Testis (tissue), 5 donors: ENCODE measurements at places on chromosomes 4 and X.
A peak's percentile ranks its signal among the peaks of the same experiment; 100 is the strongest.

DNA sequence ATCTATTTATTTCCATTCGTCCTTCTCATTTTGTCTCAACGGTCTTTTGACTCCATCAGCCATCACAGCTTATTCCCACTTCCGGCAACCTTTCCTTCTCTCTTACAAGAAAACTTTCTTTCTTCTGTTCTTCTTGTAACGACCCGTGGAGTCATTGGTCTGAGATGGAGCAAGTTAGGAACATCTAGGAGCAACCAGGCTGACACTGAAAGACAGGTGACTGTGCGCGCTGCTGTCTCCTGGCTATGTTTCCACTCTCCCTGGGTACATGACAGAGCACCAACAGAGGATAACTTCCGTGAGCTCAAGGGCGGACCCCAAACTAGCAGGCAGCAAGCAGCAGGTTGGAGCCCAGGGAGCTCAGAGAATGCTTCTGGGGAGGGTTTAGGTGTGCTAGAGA, 2.5 kb downstream of the FGF5 start:
- no peak for DNase-seq
- no peak overlapping the region for H3K27ac ChIP-seq
- no peak overlapping the region for H3K4me3 ChIP-seq

GRCh38 chrX:10098270-10098713, 58.5 kb upstream of the CLCN4 start:
- peaks cover 8% of the 10 kb centered on the region for H3K4me1 ChIP-seq
- no peak for DNase-seq
- no peaks in the 10 kb centered on the region for H3K36me3 ChIP-seq
- H3K27me3 ChIP-seq: no peaks in the 10 kb centered on the region

DNA sequence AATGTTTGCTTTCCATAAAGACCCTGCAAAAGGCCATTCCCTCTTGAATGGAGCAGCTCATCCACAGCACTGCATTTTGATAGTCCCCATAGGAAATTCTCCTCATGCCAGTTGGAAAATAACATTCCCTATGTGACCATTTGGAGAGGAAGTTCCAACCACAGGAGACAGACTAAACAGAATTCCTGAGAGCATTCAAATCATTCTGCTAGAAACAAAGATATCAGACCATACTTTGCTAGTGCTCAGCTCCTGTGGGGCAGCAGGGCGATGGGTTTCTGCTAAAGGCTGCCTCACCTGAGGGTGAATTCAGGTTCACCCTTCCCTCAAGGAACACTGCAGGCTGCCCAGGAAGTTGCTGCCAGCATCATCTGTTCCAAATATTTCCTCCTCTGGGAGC, 58.8 kb downstream of the LNX1 start:
- no peaks in the 10 kb centered on the region for H3K27me3 ChIP-seq
- no peaks in the 10 kb centered on the region for H3K36me3 ChIP-seq
- H3K27ac ChIP-seq: no peak overlapping the region
- peaks cover 4% of the 10 kb centered on the region for H3K4me1 ChIP-seq
- no peak overlapping the region for H3K4me3 ChIP-seq

- H3K4me3 ChIP-seq: no peak overlapping the region
- no peaks in the 10 kb centered on the region for H3K27me3 ChIP-seq
- H3K4me1 ChIP-seq: peaks cover 6% of the 10 kb centered on the region
Observed at GRCh38 chr4:158767451-158767850, 1.4 kb upstream of the FNIP2 start.

- H3K4me3 ChIP-seq: no peak overlapping the region
- no peaks in the 10 kb centered on the region for H3K36me3 ChIP-seq
- H3K4me1 ChIP-seq: no peaks in the 10 kb centered on the region
- no peaks in the 10 kb centered on the region for H3K27me3 ChIP-seq
- H3K27ac ChIP-seq: no peak overlapping the region
Observed at GRCh38 chr4:106707776-106708463, 328.2 kb downstream of the DKK2 start.

DNA sequence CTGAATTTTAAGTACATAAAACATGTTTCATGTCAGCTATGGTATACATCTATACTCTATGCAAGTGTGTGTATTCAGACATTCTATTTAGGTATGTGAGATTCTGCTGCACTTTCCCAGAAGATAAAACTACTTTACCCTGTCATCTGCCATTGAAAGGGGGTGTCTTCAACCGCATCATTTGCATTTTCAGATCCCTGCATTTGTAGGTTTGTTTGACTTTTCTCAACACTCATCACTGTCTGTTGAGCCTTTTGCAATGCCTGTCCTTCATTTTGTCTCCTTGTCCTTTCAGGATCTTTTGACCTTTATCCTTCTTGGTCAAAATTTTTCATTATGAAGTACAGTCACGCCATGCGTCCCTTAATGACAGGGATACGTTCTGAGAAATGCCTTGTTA, 103.5 kb downstream of the TMA16 start:
- no peak overlapping the region for H3K27ac ChIP-seq
- H3K27me3 ChIP-seq: no peaks in the 10 kb centered on the region
- H3K4me3 ChIP-seq: no peak overlapping the region
- H3K4me1 ChIP-seq: no peaks in the 10 kb centered on the region

GRCh38 chr4:42672359-42673081, 15.6 kb upstream of the ATP8A1 start:
- H3K27ac ChIP-seq: no peak overlapping the region
- H3K27me3 ChIP-seq: no peaks in the 10 kb centered on the region
- H3K4me1 ChIP-seq: no peaks in the 10 kb centered on the region
- DNase-seq: no peak
- no peaks in the 10 kb centered on the region for H3K36me3 ChIP-seq

DNA sequence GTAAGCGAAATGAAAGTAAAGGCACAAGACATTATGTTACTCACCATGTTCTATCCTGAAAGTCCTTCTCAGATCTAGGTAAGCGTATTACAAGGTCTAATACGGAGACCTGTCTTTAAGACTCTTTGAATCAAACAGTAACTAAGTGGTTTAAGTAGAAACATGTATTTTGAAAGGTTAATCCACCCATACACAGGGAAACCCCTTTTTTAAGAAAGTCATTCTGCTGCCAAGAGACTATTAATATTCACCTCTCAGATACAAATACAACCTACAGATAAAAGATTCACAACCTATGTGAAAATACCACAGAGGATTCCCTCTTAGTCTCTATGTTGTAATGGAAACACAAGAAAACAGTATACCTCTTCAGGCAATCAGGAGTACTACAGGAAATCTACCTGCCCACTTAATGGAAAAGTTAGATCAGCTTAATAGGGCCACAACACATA, 63.2 kb upstream of the TNIP3 start:
- H3K27me3 ChIP-seq: no peaks in the 10 kb centered on the region
- no peak for DNase-seq
- H3K27ac ChIP-seq: no peak overlapping the region

GRCh38 chr4:176825586-176825985, 32.9 kb upstream of the VEGFC start:
- H3K4me1 ChIP-seq: no peaks in the 10 kb centered on the region
- H3K27me3 ChIP-seq: no peaks in the 10 kb centered on the region
- H3K27ac ChIP-seq: no peak overlapping the region
- H3K4me3 ChIP-seq: no peak overlapping the region

DNA sequence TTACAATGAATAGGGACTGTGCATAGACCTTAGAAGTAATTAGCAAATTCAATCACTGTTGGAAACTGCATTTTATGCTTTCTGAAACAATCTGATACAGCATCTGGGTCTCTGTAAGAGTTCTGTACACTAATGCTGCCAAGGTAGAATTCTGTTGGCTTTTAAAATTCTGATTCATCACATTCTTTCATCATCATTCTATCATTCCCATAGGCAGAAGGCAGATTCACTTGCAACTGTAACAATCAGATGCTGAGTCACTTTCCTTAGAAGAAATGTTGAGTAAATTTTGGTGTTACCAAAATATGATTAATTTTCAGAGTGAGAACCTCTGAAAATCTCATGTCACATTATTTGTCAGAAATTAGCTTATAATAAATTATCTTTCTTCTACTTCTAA, 267.2 kb downstream of the MAPK10 start:
- H3K36me3 ChIP-seq: no peaks in the 10 kb centered on the region
- no peaks in the 10 kb centered on the region for H3K27me3 ChIP-seq
- H3K4me3 ChIP-seq: no peak overlapping the region
- no peak overlapping the region for H3K27ac ChIP-seq
- DNase-seq: no peak

- H3K27ac ChIP-seq: no peak overlapping the region
- H3K4me1 ChIP-seq: peaks cover 9% of the 10 kb centered on the region
- no peak for DNase-seq
- no peaks in the 10 kb centered on the region for H3K27me3 ChIP-seq
- no peaks in the 10 kb centered on the region for H3K36me3 ChIP-seq
- peak overlapping the region; percentile 50 for H3K4me3 ChIP-seq
Observed at GRCh38 chr4:1793940-1794808, 1.1 kb downstream of the FGFR3 start.

GRCh38 chrX:123330229-123330942, 146.3 kb downstream of the GRIA3 start:
- H3K36me3 ChIP-seq: no peaks in the 10 kb centered on the region
- H3K4me3 ChIP-seq: no peak overlapping the region
- DNase-seq: no peak
- H3K4me1 ChIP-seq: no peaks in the 10 kb centered on the region
- no peak overlapping the region for H3K27ac ChIP-seq

DNA sequence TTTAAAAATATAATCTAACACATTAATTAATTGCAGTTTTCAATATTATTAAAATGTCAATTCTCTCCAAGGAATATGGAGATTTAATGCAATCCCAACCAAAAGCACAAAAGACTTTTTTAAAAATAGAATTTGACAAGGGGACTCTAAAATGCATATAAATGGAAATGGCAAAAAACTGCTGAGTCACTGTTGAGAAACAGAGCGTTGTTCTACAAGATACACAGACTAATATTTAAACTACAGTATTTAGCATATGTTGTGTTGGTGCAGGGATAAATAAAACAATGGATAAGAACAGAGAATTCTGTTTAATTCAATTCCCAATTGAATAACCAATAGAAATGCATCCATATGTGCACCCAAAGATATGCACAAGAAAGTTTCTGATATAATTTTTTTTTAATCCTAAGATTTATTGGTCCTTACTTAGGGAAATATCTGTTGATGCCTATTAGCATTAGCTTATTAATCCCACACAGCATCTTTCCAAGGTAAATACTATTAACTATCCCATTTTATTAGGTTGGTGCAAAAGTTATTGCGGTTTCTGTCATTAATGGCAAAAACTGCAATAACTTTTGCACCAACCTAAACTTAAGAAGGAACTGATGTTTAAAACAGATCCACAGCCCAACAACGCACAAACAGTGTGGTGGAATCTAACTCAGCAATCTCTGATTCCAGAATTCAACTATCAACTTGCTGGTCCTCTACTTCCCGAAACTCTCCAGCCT, 86.8 kb upstream of the VEGFC start:
- DNase-seq: no peak
- no peak overlapping the region for H3K4me3 ChIP-seq
- no peak overlapping the region for H3K27ac ChIP-seq
- H3K36me3 ChIP-seq: no peaks in the 10 kb centered on the region
- no peaks in the 10 kb centered on the region for H3K4me1 ChIP-seq

DNA sequence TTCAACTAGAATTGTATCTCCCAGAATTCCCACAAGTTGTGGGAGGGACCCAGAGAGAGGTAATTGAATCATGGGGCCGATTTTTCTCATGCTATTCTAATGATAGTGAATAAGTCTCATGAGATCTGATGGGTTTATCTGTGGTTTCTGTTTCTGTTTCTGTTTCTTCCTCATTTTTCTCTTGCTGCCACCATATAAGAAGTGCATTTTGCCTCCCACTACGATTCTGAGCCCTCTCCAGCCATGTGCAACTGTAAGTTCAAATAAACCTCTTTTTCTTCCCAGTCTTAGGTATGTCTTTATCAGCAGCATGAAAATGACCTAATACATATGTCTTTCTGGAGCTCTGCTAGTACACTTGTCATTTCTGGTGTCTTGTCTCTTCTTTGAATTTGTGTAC, 22.1 kb upstream of the OR13H1 start:
- no peak overlapping the region for H3K27ac ChIP-seq
- no peak overlapping the region for H3K4me3 ChIP-seq
- H3K36me3 ChIP-seq: no peaks in the 10 kb centered on the region
- H3K4me1 ChIP-seq: no peaks in the 10 kb centered on the region
- no peak for DNase-seq

DNA sequence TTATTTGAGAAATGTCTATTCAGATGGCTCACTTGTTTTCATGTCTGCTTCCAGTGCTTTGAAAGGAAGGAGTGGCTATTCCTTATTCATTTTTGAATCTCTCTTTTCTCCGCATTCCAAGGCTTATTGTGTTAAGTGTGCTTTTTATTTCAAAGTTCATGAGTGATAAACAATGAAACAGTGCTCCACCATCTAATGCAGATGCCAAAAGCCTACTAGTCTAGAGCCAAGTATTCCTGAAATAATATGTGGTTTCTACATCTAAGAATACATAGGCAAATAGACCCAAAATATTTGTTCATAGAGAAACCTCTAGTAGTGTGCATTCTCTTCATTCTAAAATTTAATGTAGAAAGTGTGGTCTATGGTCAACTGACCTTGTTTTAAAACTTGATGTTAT, 187.3 kb downstream of the GABRB1 start:
- H3K4me3 ChIP-seq: no peak overlapping the region
- H3K4me1 ChIP-seq: no peaks in the 10 kb centered on the region
- no peak for DNase-seq
- H3K36me3 ChIP-seq: no peaks in the 10 kb centered on the region
- no peak overlapping the region for H3K27ac ChIP-seq

GRCh38 chrX:21383546-21383945, 9.3 kb downstream of the CNKSR2 start:
- no peaks in the 10 kb centered on the region for H3K27me3 ChIP-seq
- no peak overlapping the region for H3K27ac ChIP-seq
- H3K4me3 ChIP-seq: no peak overlapping the region
- DNase-seq: no peak
- H3K36me3 ChIP-seq: no peaks in the 10 kb centered on the region
- H3K4me1 ChIP-seq: no peaks in the 10 kb centered on the region

DNA sequence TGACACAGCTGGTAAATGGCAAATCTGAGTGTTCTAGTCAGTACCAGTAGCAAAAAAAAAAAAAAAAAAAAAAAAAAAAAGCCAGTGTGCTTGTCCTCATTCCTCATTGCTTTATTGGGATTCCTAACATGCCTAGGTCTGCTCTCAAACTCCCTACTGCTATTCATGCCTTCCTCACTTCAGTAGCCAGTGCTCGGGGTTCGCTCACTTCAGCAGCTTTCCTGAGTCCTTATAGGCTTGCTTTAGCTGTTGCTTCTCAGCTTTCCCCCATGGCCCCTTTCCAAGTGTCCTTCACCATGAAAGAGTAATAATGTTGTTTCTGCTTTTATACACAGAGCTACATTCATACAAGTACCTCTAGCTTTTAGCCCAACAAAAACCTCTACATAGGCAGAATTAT, 30.8 kb downstream of the SLITRK2 start:
- no peak overlapping the region for H3K4me3 ChIP-seq
- no peaks in the 10 kb centered on the region for H3K27me3 ChIP-seq
- no peaks in the 10 kb centered on the region for H3K4me1 ChIP-seq

GRCh38 chr4:130808492-130808891, 1712.5 kb downstream of the C4orf33 start:
- no peaks in the 10 kb centered on the region for H3K36me3 ChIP-seq
- H3K4me1 ChIP-seq: no peaks in the 10 kb centered on the region
- no peaks in the 10 kb centered on the region for H3K27me3 ChIP-seq
- H3K4me3 ChIP-seq: no peak overlapping the region

- H3K27ac ChIP-seq: no peak overlapping the region
- DNase-seq: no peak
- no peaks in the 10 kb centered on the region for H3K36me3 ChIP-seq
- no peak overlapping the region for H3K4me3 ChIP-seq
- no peaks in the 10 kb centered on the region for H3K27me3 ChIP-seq
Observed at GRCh38 chr4:109614015-109614414, 54.0 kb downstream of the MCUB start.

GRCh38 chr4:159248384-159249178, 145.7 kb downstream of the RAPGEF2 start:
- no peaks in the 10 kb centered on the region for H3K27me3 ChIP-seq
- H3K4me1 ChIP-seq: no peaks in the 10 kb centered on the region
- DNase-seq: no peak
- H3K27ac ChIP-seq: no peak overlapping the region
- no peak overlapping the region for H3K4me3 ChIP-seq
